ENCODE measurements at places on chromosomes 2 and 18. TPM values are rescaled to one million over a fixed set of nuclear protein-coding genes. Genes with fewer than 3 reads are reported as not detected.

GRCh38 chr2:23836971-23837565 lies 89.9 kb downstream of the ATAD2B start:
- no peaks in the 10 kb centered on the region for H3K4me1 ChIP-seq
- DNase-seq: no peak
- H3K27me3 ChIP-seq: no peaks in the 10 kb centered on the region
- no peak overlapping the region for H3K4me3 ChIP-seq
- H3K36me3 ChIP-seq: no peaks in the 10 kb centered on the region

ASPRV1 gene
- 0.42 TPM for total RNA-seq

DNA sequence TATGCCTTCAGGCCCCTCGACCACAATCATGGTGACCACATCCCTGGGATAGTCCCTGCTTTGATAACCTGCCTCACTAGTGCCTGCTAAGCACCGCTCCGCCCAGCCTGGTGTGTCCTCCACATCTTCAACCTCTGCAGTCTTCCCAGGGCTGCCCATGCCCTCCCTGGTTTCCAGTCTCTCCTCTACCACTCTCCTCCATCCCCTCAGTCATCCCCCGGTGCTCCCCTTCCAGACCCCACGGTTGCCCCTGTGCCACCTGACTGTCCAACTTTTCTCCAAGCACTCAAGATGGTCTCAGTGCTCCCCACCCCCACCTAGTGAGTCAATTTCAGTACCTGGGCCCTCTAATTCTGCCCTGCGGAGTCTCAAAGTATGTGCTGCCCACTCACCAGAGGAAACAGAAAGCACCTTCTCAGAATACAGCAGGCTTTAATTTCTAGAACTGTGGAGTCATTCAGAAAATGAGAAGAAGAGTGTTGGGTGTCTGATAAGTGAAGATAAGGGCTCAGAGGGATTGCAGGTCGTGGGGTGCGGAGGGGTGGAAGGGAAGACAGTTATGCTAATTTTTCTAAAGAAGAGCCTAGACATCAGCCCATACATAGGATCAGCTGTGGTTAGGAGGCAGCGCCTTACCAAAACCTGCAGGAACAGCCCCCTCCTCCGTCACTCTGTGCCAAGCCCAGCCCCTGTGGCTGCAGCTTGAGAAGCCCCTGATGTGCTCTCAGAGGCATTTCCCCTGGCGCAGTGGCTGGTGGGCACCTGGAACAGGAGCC lies 53.6 kb upstream of the CAB39 start:
- H3K4me3 ChIP-seq: no peak overlapping the region
- peaks cover 7% of the 10 kb centered on the region for H3K4me1 ChIP-seq
- DNase-seq: no peak
- no peaks in the 10 kb centered on the region for H3K36me3 ChIP-seq
- no peak overlapping the region for H3K27ac ChIP-seq

PXDN gene
- total RNA-seq: 15.4 TPM

DDX1 gene
- 116 TPM for total RNA-seq
